ENCODE measurements at places on chromosomes 3 and 15.

GRCh38 chr15:50166216-50166615 is 15.8 kb upstream of the SLC27A2 start:
- no peak for DNase-seq

- DNase-seq, result no peak
Observed at GRCh38 chr3:22039161-22039560, 288.2 kb upstream of the ZNF385D start.

GRCh38 chr3:114858329-114858728 is 288.8 kb downstream of the ZBTB20 start:
- DNase-seq, result no peak

- DNase-seq, result no peak
Observed at GRCh38 chr15:85570336-85570735, 189.9 kb downstream of the AKAP13 start.

- no peak for DNase-seq
Observed at GRCh38 chr15:91921188-91921842, 67.8 kb downstream of the SLCO3A1 start.

- no peak for DNase-seq
Observed at GRCh38 chr3:108219336-108219735, 2.9 kb downstream of the IFT57 start.

DNA sequence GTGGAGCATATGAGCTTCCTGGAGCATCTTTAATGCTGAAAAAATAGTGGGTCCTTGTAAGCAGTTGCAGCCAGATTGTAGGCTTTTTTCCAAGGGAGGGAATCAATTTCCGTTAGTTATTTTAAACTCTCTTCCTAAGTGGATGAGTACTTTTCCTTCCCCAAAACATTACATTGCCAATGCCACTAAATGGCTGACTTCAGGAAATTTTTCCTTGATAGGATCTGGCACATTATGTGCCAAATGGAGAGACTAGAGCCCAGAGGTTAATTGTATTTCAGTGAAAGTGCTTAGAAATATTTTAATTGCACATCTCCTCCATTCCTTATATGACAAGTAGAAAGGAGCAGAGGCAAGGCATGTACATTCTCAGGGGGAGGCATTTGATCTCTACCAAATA is 83.5 kb downstream of the TNFAIP8L3 start:
- DNase-seq, result no peak

GRCh38 chr3:71441217-71441924 is 142.2 kb downstream of the FOXP1 start:
- DNase-seq, result peak; percentile 50

DNA sequence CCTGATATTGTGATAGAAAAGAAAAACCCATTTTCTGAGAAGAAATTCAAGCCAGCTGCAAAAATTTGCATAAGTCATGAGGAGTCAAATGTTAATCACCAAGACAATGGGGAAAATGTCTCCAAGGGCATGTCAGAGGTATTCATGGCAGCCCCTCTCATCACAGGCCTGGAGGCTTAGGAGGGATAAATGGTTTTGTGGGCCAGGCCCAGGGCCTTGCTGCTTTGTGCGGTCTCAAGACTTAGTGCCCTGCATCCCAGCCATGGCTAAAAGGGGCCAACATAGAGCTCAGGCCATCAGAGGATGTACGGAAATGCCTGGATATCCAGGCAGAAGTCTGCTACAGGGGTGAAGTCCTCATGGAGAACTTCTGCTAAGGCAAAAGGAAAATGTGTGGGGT is 631.1 kb downstream of the NLGN1 start:
- no peak for DNase-seq

DNA sequence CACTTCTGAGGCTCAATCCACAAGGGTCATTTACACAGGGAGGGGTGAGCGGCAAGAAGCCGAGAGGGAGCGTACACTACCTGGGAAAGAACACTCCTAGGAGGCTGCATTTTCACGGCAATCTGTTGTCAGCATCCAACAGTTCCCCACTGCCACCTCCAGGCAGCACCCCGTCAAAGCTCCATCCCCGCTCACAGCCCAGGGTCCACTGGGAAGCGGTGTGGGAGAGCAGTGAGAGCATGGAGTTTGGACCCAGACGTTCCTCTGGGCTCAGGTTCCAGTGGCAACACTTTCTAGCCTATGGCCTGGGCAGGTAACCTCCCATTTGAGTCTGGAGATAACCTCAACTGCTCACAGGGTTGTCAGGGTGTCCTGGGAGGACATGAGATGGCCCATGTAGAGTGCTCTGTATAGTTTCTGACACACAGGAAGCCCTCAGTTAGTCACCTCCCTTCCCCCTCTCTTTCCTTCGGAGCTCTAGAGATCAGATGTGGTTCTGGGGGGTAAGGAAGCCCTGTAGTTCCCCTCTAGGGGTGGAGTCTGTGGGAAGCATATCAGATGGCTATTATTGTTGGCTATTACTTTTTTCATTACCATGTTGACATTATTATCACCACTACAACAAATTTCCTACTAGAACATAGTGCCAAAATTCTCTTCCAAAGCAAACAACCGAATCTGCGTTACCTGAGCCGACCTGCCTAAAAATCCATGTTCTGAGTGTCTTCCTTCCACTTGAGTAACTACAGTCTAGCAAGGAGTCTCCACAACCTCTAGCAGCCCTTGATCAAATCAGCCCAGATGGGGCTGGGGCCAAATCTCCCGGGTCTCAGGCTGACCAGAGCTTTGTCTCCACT is 29.1 kb downstream of the RUVBL1 start:
- no peak for DNase-seq

GRCh38 chr3:72970942-72971341 is 25.7 kb upstream of the PPP4R2 start:
- no peak for DNase-seq

- no peak for DNase-seq
Observed at GRCh38 chr3:172367205-172368105, 80.8 kb downstream of the GHSR start.

GRCh38 chr3:178263236-178263916 is 272.9 kb upstream of the KCNMB2 start:
- no peak for DNase-seq

GRCh38 chr3:108826309-108827187 is 4.0 kb downstream of the TRAT1 start:
- DNase-seq, result no peak

DNA sequence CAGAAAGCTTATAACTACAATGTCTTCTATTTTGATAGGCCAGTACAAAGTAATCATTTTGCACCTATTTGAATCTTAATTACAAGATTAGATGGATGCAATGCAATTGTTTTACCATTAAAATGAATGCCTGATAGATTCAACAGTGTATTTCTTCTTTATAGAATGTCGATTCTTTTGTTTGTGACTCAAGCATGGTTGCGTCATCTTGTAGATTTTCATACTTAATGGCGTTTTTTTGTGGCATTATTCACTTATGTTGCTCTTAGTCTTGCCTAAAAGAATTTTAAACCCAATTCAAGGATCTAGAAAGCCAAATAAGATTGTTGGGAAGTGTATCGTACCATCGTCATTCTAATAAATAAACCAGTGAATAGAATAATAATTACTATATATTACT is 21.4 kb downstream of the ZBTB38 start:
- no peak for DNase-seq

GRCh38 chr15:43954181-43954621 is 127.4 kb downstream of the WDR76 start:
- no peak for DNase-seq

GRCh38 chr3:56985878-56986277 is 74.6 kb upstream of the SPATA12 start:
- no peak for DNase-seq

DNA sequence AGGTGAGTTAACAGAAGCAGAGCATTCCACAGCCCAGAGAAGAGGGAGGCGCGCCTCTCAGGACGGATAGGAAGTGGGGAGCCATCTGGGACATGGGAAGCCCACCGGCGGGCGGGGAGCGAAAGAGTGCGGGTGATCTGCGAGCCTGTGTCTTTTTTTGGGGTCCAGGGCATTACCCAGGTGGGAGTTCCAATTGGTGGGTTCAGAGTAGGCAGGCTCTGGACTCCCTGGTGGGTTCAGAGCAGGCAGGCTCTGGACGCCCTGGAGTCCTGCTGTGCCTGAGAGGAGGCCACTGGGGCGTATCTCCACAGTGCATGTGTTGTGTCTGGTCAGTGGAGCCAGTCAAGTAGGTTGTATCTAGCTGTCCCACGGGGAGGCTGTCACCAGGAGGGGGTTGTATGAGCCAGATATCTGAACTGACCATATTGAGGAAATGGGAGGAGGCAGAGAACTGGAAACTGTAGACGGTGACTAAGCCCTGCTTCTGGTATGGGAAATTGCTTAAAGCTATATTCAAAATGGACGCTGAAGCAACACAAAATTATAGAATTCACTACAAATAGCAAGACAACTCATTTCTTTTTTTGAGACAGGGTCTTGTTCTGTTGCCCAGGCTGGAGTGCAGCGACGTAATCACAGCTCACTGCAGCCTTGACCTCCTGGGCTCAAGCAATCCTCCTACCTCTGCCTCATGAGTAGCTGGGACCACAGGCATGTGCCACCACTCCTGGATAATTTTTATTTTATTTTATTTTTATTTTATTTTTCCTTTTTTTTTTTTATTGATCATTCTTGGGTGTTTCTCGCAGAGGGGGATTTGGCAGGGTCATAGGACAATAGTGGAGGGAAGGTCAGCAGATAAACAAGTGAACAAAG is 34.5 kb upstream of the CHST2 start:
- DNase-seq, result no peak

DNA sequence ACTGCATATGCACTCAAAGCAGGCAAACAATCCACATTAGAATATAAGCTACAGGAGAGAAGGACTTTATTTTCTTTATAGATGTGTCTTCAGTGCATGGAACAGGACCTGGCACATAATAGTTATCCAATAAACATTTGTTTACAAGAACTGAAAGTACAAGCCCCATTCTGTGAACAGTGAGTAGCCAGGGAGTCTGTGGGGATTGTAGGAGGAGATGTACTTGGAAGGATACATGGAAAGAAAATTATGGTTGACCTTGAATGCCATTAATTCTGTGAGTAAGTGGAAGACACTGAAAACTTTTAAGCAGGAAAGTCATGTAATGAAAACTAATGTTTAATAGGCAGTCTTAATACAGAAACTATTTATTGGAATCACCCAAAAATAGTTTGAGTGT is 28.3 kb downstream of the MASP1 start:
- no peak for DNase-seq

GRCh38 chr3:133464573-133464972 is 64.7 kb downstream of the BFSP2 start:
- no peak for DNase-seq

Measured in DMS79 (cell line).